Brain (organoid and tissue), 16 donors: ENCODE measurements at places on chromosomes 6 and 20. TPM values are rescaled to one million over a fixed set of nuclear protein-coding genes. Genes with fewer than 3 reads are reported as not detected.

SLC25A27 gene
- 2.3 TPM for polyA plus RNA-seq

HLA-DPA1 gene
- polyA plus RNA-seq = 56.8 TPM

FHL5 gene
- 1.1 TPM for polyA plus RNA-seq

SLPI gene
- 4.1 TPM for polyA plus RNA-seq

SLC22A16 gene
- polyA plus RNA-seq = 0.53 TPM

SLC17A1 gene
- not detected for polyA plus RNA-seq
